ENCODE measurements at places on chromosomes 2 and 18. TPM values are rescaled to one million over a fixed set of nuclear protein-coding genes. Genes with fewer than 3 reads are reported as not detected.

GRCh38 chr2:170576296-170576695 is 138.8 kb upstream of the SP5 start:
- H3K27ac ChIP-seq: no peak overlapping the region
- no peak for DNase-seq
- H3K36me3 ChIP-seq: no peaks in the 10 kb centered on the region
- H3K4me3 ChIP-seq: no peak overlapping the region
- H3K27me3 ChIP-seq: peaks cover 5% of the 10 kb centered on the region
- H3K4me1 ChIP-seq: no peaks in the 10 kb centered on the region

DNA sequence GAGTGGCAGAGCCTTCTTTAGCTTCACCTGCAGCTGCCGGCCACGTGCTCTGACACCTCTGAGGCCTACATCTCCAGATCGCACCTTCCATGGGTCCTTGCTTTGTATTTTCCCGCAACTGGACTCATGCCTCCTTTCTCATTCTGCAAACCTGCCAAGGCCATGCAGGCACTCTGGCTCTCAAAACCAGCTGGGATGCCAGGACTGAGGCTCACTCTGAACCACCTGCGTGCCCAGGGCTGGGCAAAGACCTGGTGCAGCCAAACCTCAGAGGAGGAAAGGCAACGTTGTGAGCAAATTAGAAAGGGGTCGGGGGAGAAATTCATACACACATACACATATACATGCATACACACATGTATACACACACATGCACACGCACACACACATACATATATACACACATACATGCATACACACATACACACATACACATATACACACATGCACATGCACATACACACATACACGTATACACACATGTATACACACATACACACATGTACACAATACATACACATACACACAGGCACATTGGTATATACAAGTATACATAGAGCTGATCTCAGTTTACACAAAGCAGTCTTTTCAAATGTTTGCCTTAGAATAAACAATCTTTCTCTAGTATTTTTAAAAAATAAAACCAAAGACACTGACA is 125.2 kb downstream of the RTP5 start:
- no peaks in the 10 kb centered on the region for H3K4me1 ChIP-seq
- no peak for DNase-seq
- H3K36me3 ChIP-seq: no peaks in the 10 kb centered on the region
- no peak overlapping the region for H3K4me3 ChIP-seq

CRYGC gene
- not detected for total RNA-seq

SIX3 gene
- 0.21 TPM for total RNA-seq

GRCh38 chr2:135815269-135815668 is 21.7 kb downstream of the LCT start:
- H3K27me3 ChIP-seq: peaks cover 4% of the 10 kb centered on the region
- no peak overlapping the region for H3K4me3 ChIP-seq
- no peak for DNase-seq
- no peak overlapping the region for H3K27ac ChIP-seq
- no peaks in the 10 kb centered on the region for H3K36me3 ChIP-seq

DNA sequence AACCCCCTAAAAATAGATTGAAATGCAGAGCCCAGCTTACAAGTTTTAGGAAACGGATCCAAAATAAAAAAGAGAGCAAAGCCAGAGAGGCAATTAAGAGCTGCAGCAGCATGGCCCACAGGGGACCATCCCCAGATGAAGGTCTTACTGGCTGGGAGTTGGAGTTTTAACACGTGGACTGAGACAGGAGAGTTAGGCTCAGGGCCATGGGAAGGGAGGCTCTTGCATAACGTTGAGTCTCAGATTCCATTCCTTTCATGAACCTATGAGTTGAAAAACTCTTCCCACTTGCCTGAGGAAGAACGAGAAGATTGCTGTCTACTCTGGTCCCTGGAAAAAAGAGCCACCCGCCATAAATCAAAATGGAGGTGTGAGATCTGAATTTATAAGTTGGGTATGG is 101.8 kb upstream of the NDUFV2 start:
- no peaks in the 10 kb centered on the region for H3K27me3 ChIP-seq
- no peak overlapping the region for H3K4me3 ChIP-seq
- no peaks in the 10 kb centered on the region for H3K4me1 ChIP-seq
- no peak overlapping the region for H3K27ac ChIP-seq
- no peaks in the 10 kb centered on the region for H3K36me3 ChIP-seq

DNA sequence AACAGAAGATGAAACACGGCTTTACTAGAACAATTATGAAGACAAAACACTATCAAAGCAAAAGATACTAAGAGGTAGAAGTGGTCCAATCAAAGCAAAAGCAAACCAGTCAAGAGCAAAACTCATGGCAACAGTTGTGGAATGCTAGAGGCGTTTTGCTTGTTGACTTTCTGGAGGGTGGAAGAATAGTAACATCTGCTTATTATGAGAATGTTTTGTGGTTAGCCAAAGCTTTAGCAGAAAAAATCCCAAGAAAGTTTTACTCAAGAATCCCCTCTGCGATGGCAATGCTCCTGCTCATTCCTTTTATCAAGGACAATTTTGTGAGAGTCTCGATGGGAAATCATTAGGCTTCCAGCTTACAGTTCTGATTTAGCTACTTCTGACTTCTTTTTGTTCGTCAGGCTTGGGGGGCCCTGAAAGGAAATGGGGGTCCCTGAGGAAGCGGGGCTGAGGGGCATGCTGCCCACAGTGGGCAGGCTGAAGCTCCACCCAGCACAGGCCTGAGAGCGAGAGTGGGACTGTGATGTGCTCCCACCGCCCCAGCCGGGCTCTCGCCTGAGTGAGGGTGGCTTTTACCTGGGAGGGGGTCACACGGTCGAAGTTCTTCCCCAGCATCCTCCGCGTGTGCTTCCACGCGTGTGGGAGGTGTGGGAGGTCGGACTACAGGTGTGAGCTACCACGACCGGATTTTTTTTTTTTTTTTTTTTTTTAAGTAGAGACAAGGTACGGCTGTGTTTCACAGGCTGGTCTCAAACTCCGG is 49.0 kb upstream of the MC4R start:
- H3K27me3 ChIP-seq: no peaks in the 10 kb centered on the region
- H3K27ac ChIP-seq: no peak overlapping the region
- H3K36me3 ChIP-seq: no peaks in the 10 kb centered on the region
- H3K4me3 ChIP-seq: no peak overlapping the region

GRCh38 chr2:96551605-96552314 is 15.2 kb downstream of the ARID5A start:
- no peak overlapping the region for H3K4me3 ChIP-seq
- H3K36me3 ChIP-seq: no peaks in the 10 kb centered on the region
- H3K27ac ChIP-seq: no peak overlapping the region

DNA sequence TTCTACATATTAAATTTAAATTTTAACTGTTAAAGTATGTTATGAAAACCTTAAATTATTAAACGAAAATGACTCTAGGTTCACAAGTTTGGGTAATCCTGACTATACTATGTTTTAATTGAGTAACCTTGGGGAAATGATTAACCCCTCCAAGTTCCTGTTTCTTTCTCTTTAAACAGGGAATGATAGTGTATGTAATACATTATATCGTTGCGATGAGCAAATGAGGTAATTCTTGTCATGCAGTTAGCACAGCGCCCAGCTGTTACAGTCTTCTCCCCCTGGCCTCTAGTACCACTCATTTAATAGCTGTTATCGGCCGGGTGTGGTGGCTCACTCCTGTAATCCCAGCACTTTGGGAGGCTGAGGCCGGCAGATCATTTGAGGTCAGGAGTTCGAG is 80.4 kb downstream of the MTA3 start:
- no peaks in the 10 kb centered on the region for H3K4me1 ChIP-seq
- H3K27me3 ChIP-seq: no peaks in the 10 kb centered on the region
- DNase-seq: no peak
- no peak overlapping the region for H3K27ac ChIP-seq

DNA sequence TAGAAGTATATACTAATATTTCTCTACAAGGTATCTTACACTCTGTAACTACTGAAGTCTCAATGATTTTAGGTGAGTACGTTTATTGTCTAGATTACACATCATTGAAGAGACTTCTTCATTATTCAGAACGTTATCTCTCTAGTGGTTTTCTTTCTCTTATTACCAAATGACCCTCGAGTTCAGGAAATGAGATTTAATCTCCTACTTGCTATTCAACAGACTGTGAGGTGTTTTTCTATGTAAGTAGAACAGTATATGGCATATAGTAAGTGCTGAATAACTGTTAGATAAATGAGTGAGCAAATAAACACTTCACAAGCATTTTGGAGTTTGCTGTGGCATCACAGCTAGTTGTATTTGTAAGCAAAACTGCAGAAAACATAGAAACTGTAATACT is 947.2 kb upstream of the SLC39A10 start:
- H3K27ac ChIP-seq: no peak overlapping the region
- H3K27me3 ChIP-seq: no peaks in the 10 kb centered on the region
- H3K4me3 ChIP-seq: no peak overlapping the region
- H3K4me1 ChIP-seq: no peaks in the 10 kb centered on the region
- DNase-seq: no peak
- H3K36me3 ChIP-seq: no peaks in the 10 kb centered on the region

- no peak overlapping the region for H3K27ac ChIP-seq
- H3K4me3 ChIP-seq: no peak overlapping the region
- H3K36me3 ChIP-seq: no peaks in the 10 kb centered on the region
- no peaks in the 10 kb centered on the region for H3K27me3 ChIP-seq
- no peak for DNase-seq
These were observed 273.3 kb downstream of the NDUFA10 start for GRCh38 chr2:239751679-239752355.

- H3K4me1 ChIP-seq: no peaks in the 10 kb centered on the region
- H3K27ac ChIP-seq: no peak overlapping the region
- H3K4me3 ChIP-seq: no peak overlapping the region
- no peaks in the 10 kb centered on the region for H3K27me3 ChIP-seq
- peak; percentile 2 for DNase-seq
These were observed 561.9 kb downstream of the GALR1 start for GRCh38 chr18:77811503-77811902.

DNA sequence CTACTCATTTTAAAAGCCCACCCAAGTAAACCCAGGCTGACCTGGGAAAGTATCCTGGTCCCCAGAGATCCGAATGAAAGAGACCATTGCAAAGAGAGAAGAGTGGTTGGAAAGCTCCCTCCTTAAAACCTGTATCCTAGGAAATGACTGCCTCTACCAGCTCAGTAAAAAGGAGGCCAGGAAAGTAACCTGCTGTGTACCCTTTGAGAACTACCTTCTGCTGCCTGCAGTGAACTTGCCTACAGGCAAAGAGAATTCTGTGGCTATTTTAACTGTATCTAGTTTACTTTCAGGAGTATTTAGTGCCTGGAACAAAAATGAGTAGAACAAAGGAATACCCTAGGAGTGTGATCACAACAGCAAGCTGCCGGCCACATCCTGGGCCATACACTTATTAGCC is 641.7 kb upstream of the NRXN1 start:
- H3K36me3 ChIP-seq: no peaks in the 10 kb centered on the region
- no peak for DNase-seq
- no peaks in the 10 kb centered on the region for H3K27me3 ChIP-seq
- H3K27ac ChIP-seq: no peak overlapping the region

DNA sequence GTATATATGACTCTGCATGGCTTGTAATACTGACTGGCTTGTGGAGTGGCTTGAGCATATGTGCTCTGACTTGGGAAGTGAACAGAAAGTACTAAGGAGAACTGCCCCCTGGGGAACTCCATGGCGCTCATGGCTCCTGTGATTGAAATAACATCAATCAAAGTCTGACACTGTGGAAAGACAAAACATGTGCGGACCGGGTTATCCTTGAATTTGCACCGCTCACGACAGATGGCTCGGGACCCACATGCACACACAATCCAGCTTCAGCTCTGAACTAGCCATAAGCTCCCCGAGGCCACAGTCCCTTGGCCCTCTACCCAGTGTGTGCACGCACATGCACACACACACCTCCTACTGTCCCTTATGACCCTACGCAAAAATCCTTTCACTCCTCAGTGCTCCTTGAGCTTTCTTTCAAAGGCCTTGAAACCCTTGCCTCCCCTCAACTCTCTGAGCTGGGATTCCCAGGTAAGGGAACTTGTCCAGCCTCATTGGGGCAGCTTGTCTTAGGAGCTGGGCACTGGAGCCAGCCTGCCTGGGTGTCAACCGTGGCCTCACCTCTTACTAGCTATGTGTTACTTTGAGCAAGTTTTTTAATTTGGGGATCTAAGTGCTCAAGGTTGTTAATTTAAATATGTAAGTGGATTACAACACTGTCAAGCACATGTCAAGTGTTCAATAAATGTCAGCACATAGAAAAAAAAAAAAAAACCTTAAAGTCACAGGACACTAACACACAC is 43.6 kb downstream of the MRPS5 start:
- H3K4me3 ChIP-seq: no peak overlapping the region
- no peaks in the 10 kb centered on the region for H3K36me3 ChIP-seq
- no peaks in the 10 kb centered on the region for H3K4me1 ChIP-seq
- H3K27me3 ChIP-seq: peaks cover 10% of the 10 kb centered on the region
- DNase-seq: no peak

- 0 out of 2 replicates have a peak overlapping the region, but pooled peaks have one; percentile 8 for H3K27ac ChIP-seq
- H3K27me3 ChIP-seq: no peaks in the 10 kb centered on the region
- no peaks in the 10 kb centered on the region for H3K36me3 ChIP-seq
- no peak for DNase-seq
These were observed 149.3 kb downstream of the GALNT1 start for GRCh38 chr18:35730691-35731370.

GRCh38 chr2:193566276-193566675 is 1371.5 kb upstream of the TMEFF2 start:
- H3K27me3 ChIP-seq: no peaks in the 10 kb centered on the region
- H3K4me1 ChIP-seq: no peaks in the 10 kb centered on the region
- DNase-seq: no peak
- H3K4me3 ChIP-seq: no peak overlapping the region
- H3K36me3 ChIP-seq: no peaks in the 10 kb centered on the region

CYS1 gene
- total RNA-seq: 20.4 TPM

LRP1B gene
- total RNA-seq: 0.54 TPM

ARHGAP28 gene
- total RNA-seq: 0.41 TPM

DNA sequence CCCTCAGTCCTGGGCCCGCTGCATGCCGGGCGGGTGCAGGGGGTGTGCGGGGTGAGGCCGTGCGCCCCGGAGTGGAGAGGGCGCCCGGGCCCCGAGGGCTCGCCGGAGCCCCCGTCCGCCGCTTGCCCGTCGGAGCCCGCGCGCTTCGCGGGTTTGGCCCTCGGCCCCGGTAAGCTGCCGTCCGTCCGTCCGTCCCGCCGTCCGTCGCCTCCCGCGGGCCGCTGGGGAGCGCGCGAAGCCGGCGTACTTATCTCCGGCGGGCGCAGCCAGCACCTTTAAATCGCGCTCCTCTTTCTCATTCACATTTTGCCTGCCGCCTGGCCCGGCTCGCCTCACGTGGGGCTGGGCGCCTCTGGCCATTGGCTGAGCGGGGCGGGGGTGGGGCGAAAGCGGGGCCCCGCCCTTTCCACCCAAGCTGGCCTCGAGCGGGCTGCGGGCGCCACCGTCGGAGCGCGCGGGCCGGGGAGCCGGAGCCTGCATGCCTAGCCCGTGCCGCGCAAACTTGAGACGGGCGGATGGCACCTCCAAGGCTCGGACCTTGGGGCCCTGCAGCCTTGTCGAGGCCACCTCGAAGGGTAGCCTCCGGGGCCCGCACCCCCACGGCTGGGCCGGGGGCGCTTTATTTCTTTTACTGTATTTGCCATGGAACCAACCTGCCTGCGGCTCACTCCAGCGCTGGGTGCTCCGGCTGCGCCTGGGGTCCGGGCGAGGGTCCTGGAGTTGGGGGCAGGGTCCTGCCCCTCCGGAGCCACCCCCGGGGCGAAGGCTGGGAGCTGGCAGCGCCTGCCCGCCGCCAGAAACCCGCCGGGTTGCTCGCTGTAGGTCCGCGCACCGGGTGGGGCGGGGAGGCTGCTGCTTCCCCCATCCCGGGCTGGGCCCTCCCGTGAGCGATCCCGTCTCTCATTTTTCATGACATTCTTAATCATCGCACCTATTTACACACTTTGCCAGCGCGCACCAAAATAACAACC is at the start of gene GBX2:
Gene GBX2, minus strand, starts transcription at position 277 of the 971 bp plus-strand sequence. CDS start 415 bp downstream, outside the sequence.
- no peaks in the 10 kb centered on the region for H3K36me3 ChIP-seq
- H3K4me1 ChIP-seq: peaks cover 9% of the 10 kb centered on the region
- no peak for DNase-seq
- peak within 1 kb of the TSS; percentile 67 for H3K4me3 ChIP-seq
- peak within 1 kb of the TSS; percentile 70 for H3K27ac ChIP-seq
